ENCODE measurements at places on chromosomes 12 and 14.

GRCh38 chr12:26149968-26150500 is 25.2 kb upstream of the BHLHE41 start:
- DNase-seq: no peak

DNA sequence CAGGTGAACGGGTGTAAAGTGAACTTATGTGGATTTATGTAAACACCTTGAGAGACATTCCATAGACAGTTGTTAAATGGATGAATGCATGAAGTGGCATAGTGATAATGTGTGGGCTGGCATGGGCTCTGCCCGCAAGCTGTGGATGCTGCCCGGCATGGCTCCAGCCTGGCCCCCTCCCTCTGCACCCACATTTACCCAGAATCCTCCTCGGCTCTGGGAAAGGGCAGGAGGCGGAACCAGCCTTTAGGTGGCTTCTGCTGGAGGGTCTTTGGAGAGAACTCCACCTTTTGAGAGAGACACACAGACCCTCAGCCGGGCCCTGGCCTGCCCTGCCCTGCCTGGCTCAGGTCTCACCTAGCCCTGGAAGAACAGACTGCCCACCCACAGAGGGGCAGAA is 18.7 kb downstream of the RASAL1 start:
- DNase-seq: no peak

DNA sequence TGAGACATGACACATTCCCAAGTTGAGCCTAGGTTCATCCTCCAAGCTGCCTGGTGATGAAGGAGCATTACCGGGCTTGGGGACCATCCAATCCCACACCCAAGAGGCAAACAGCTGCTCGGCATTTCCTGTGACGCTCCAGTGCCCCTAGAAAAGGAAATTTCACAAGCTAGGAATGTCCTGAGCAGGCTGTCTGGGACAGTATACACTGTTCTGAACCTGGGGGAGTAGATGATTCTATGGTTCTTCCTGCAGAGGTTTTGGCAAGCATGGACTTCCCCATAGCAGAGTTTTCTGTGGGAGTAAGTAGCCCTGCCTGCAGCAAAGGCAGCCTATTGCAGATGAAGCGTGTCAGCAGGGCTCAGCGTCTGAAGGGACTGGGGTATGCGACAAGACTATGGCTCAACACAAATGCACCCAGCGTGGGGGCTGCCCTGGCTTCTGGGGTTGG is 47.4 kb upstream of the SRSF5 start:
- peak; percentile 77 for DNase-seq

DNA sequence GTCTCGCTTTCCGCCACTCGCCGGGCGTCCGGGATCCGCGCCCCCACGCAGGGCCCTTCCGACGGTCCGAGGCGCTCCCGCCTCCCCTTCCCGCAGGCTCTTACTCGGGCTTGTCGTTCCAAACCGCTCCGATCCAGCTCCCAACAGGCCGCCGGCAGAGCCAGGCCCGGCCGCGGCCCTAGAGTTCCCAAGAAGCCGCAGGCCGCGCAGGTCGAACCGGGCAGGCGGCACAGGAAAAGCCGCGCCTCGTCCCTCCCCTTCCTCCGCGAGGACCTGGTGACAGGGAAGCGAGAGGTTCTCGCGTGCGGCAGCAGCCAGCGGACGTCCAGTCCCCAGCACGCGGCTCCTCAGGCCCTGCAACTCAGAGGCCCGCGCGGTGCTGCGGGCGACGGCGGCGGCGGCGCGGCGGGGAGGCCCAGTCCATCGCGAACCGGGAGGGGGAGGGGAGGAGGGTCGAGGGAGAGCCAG is 272 bp downstream of the HECTD1 start:
- DNase-seq: peak; percentile 64

- DNase-seq: no peak
Observed at GRCh38 chr12:54034785-54035310, 2.0 kb downstream of the HOXC5 start.

DNA sequence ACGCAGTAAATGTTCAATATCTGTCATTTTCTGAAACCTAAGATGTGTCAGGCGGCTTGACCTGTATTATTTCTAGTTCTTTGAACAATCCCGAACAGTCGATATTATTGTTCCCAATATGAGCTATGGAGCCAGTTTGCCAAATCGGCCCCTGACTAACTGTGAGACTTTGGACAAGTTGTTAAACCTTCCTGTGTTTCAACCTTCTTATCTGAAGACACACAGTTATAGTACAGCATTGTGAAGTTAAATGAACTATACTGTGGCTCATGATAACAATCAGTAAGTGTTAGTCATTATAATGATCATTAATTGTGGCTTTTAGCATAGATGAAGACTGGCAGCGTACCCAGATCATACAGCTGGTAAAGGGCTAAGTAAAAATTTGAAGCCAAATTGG is 23.4 kb downstream of the DDX47 start:
- no peak for DNase-seq

- DNase-seq: no peak
Observed at GRCh38 chr12:88570103-88570502, 10.2 kb downstream of the KITLG start.

DNA sequence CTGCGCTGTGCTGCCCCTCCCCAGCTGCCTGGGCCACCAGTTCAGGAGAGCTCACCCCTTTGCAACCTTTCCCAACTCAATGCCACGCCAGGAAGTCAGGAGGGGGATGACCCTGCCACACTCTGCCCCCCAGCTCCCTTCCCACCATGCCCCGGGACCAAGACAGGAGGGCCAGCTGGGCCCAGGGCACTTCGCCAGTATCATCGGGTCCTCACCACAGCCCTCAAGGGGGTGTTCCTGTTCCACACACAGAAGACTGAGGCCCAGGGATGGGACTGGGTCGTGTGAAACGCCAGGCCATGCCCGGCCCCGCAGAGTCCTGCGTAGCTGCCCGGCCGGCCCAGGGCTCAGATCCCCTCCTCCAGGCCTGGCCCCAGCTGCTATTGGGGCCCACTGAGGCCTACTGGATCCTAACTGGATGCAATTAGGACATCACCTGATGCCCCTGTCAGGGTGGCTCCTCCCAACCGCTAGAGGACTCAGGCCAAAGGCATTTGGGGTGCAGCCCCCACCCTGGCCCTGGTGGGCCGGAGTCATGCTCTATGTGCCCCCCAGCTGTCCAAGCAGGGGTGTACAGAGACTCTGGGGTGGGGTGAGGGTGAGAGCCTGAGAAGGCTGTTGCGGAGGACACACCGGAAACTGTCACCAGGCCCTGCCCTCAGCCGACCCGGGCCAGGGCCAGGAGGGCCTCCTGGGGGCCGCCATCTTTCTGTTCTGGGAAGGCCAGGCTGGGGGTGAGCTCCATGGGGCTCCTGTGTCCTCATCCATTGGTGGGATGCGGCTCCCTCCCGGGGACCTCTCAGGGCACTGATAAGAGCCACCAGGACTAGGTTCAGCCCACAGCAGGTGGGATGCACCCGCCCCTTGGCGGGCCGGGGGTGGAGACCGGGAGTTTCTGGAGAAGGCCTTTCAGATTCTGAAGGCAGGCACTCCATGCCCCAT is 29.3 kb upstream of the ANKRD9 start:
- no peak for DNase-seq

DNA sequence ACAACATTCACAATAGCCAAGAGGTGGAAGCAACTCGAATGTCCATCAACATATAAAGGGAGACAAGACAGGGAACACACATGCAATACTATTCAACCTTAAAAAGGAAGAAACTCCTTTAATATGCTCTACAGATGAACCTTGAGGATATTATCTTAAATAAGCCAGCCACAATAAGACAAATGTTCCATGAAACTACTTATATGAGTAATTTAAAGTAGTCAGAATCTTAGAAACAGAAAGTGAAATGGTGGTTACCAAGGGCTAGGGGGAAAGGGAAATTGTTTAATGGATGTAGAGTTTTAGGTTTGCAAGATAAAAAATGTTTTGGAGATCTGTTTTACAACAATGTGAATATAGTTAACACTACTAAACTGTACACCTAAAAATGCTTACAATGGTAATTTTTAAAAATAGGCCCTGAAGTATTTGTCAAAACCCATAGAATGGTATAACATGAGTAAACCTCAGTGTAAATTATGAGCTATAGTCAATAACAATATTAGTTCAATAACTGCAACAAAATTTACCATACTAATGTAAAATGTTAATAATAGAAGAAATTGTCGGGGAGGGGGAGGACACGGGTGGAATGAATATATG is 71.1 kb downstream of the EGLN3 start:
- no peak for DNase-seq

DNA sequence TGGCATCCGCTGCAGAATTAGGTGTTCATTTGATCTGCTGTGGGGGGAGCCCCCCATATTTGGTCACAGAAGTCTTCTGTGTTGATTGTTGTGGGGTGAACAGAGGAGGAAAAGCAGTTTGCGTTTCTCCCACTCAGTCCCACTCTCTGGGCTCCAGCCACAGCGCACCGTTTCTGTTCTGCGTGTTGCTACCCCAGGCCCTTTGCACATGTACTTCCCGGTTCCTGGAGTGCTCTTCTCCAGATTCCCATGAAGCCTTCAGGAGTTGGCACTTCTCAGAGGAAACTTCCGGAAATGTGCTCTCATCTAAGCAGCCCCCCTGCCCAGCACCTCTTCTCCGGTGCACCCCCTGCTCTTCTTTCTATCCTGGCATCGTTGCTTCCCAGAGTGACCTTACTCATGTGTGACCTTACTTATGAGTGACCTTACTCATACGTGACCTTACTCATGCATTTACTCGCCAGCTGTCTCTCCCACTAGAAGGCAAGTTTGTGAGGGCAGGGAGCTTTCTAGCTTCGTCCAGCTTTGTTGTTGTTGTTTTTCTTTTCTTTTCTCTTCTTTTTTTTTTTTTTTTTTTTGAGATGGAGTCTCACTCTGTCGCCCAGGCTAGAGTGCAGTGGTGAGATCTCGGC is 93.7 kb downstream of the SCARB1 start:
- DNase-seq: no peak

GRCh38 chr12:115823635-115824034 is 453.9 kb downstream of the MED13L start:
- DNase-seq: no peak

DNA sequence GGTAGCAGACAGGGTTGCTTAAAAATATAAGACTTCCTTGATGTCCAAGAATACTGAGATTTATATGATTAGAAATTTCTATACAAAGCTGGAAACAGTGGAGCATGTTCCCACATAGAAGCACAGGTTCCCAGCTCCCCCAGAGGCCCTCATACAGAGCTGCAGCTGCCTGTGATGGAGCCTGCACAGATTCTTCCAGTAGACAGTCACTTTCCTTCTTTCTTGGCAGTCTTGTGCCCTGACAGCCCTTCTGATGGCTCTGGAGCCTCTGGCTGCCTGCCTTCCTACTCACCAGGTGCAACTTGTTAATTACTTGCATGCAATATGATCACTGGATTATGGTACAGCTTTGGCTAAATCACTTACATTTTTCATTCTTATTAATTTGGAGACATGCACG is 44.4 kb downstream of the BICD1 start:
- no peak for DNase-seq

DNA sequence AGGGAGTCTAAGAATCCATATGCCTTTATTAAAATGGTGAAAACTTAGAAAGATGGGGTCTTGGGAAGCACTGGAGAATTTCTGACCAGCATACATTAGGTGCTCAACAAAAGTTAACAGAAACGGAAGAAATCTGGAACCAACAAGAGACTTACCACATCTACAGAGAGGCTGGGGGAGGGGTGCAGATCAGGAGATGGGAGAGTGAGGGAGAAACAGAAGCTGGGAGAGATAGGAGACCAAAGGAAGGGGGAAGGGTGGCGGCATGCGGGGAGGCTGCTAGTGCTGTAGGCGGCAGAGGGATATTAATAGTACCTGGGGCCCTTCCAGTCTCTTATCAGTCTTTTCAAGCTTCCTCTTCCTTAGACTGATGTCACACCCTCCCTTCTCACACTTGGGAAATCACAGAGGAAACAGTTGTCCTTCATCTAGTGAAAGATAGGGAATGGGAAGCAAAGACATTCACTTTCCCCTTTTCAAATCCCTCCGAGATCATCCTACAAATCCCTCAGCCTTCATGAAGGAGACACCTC is 18.1 kb downstream of the ZBTB39 start:
- DNase-seq: peak; percentile 56

DNA sequence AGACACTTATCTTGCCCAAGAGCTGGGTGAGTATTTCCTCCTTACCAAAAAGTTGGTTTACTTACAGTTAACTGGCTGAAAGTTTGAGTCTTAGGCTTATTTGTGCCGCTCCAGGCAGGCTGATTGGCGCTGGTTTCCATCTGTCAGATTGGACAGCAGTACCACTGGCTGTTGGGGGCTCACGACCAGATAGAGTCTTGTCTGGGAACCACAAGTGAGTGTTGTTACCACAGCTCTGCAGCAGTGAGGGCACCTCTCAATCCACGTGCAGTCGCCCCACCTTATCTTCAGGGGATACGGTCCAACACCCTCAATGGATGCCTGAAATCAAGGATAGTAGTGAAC is 58.9 kb downstream of the DDX51 start:
- DNase-seq: no peak

- DNase-seq: no peak
Observed at GRCh38 chr12:23659131-23659530, 290.3 kb downstream of the SOX5 start.

DNA sequence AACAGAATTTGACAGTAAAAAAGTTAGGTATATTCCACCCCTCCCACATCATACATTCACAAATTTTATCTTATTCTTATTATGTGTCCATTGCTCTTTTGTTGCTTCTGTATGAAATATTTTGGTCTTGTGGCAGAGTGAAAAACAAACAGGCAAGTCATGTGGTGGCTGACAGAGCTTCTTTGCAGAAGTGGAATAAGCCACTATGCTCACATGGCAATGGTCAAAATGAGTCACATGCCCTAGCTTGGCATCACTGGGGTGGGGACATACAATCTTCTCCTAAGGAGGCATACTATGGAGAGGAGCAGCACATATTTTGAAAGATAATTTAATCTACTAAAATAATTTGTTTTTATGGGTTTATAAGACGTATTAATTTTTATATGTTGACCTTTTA is 27.7 kb upstream of the CMA1 start:
- no peak for DNase-seq

DNA sequence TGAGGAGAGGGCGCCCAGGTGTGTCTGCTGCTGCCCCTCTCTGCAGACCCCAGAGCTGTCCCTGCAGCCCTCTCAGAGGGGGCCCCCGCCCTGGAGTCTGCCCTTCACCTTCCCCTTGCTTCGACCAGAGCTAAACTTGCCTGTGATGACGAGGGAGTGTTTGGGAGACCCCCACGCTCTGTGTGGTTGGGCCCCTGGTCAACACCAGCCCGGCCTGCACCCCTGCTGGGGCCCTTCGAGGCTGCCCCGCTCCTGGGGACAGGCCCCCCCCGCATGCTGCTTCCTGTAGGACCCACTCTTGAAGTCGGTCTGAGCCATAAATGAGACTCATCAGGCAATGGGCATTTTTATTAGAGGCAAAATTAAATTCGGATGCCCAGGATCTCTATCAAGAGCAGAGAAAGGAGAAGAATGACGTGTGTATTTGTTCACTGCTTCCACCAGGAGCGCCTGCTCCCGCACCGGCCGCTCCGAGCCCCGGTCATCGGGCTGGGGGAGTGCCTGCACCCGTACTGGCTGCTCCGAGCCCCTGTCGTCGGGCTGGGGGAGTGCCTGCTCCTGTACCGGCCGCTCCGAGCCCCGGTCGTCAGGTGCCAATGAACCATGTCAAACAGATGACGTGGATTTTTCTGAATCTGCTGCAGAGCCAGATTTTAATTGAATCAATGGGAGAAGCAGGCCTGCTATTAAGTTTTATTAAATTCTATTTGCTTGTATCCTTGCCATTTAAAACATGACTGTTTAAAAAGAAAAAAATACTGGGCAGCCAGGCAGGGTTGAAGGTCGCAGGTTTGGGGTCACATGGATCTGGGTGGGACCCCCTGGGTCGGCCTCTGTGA is 47.7 kb downstream of the NOC4L start:
- no peak for DNase-seq
